ENCODE measurements at places on chromosomes 12 and 14.

DNA sequence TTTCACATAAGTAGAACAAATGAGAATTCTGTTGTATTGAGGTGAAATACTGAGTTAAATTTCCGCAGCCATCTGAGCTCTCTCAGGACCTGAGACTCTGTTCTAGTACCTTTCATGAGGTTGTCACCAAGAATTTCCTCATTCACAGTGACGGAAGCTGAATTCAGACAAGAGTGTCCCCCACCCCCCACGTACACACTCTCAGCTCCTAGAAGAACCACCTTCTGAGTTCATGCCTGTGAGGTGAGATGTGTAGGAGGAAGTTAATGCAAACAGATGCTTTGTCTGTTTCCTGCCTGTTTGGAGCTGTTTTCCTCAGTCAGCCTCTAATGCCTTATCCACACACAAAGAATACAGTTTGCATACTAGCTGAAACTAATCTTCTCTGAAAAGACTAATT lies 18.2 kb downstream of the BICDL1 start:
- peak; percentile 64 for DNase-seq

- DNase-seq, result no peak
Measured at GRCh38 chr12:25119020-25119419, 75.9 kb downstream of the DNAI7 start.

- no peak for DNase-seq
Measured at GRCh38 chr14:68401317-68401716, 391.6 kb downstream of the ZFP36L1 start.

DNA sequence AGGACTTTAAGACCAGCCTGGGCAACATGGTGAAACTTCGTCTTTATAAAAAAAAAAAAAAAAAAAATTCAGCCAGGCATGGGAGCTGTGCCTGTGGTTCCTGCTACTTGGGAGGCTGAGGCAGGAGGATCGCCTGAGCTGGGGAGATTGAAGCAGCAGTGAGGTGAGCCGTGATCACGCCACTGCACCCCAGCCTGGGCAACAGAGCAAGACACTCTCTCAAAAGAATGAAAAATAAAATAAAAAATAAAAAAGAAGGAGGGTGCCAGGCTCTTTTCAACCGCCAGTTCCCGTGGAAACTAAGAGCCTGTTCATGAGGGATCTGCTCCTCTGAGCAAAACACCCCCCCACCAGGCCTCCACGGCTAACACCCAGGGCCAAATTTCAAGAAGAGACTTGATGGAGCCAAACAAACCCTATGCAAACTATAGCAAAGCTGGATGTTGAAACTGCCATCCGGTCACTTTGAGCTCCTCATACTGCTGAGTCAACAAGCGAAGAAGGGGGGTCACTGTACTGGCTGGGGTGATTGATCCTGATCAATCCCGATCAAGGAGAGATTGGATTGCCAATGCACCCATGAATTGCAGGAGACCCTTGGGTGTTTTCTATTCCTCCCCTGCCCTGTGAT lies 23.4 kb downstream of the DLK1 start:
- no peak for DNase-seq

- DNase-seq, result no peak
Measured at GRCh38 chr12:8987685-8988084, 1.7 kb upstream of the KLRG1 start.

- no peak for DNase-seq
Measured at GRCh38 chr14:104778694-104779331, 16.7 kb downstream of the AKT1 start.

- no peak for DNase-seq
Measured at GRCh38 chr14:76927971-76928700, 100.4 kb downstream of the IRF2BPL start.

Measured in germinal center (tissue), 1 donor.